ENCODE measurements at places on chromosomes 2 and 18.
A peak's percentile ranks its signal among the peaks of the same experiment; 100 is the strongest.

DNA sequence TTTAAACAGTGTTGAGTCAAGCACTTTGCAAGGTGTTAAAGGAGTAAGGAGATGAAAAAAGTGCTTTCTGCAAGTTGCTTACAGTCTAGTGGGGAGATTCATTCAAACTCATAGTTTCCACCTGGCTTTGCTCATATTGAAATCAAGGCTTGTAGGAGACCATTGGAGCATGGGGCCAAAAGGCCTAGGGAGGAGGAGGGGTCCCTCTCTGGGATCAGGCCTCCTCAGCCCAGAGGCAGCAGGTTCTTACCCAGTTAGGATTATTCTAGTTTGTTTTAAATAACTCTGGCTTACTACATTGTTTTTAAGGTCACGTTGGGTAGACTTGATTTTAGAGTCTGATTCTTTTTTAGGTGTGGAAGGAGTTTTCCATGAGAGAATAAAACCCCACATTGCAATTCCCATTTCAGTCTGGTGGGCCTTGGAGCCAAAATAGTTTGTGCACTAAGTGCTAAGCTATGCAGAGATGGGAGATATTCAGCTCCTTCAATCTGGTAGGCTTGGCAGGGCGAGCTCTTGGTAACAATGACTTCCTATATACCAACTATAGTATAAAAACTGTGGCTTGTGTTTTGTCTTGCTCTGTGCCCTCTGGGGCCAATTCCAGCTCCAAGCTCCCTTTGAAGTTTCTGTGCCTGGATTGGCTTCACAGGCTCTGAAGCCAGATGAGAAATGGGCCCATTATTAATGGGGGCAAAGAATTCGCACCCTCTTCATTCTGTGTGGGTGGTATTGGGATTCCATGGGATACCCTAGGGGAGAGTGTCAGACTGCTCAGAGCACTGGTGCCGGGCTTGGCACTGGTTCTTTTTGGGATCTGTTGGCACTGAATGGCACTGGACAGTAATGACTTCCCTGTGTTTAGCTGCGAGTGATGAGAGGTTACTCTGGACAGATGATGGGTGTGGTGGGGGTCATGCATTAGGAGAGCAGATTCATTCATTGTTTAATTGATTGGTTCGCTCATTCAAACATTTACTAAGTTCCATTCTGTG is 301.1 kb downstream of the MYCN start:
- DNase-seq = no peak

GRCh38 chr2:151260573-151261230 is 961 bp downstream of the RBM43 start:
- no peak for DNase-seq

GRCh38 chr18:44452346-44452745 is 228.3 kb upstream of the SETBP1 start:
- no peak for DNase-seq

DNA sequence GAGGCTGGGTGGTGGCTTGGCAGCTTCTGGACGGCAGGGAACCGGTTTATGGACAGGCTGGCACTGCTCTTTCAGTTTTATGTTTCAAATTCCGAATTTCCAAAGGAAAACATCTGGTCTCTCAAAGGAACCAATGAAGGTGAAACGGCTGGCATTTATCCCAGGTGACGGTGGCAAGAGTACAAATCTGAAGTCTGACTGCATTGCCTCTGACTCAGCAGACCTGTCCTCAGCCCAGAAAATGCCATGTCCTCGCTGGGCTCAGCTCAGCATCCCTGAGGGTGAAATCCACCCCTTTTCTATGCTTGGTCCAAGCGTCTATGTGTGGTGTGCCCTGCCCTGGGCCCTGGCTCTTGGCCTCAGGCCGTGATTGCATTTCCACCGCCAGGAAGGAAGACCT is 38.1 kb downstream of the NAPG start:
- no peak for DNase-seq

GRCh38 chr2:218880102-218880858 is at the start of gene WNT10A:
TSS of gene WNT10A (plus strand) at chr2:218880852. CDS start at chr2:218880996, 144 bp downstream.
- no peak for DNase-seq

DNA sequence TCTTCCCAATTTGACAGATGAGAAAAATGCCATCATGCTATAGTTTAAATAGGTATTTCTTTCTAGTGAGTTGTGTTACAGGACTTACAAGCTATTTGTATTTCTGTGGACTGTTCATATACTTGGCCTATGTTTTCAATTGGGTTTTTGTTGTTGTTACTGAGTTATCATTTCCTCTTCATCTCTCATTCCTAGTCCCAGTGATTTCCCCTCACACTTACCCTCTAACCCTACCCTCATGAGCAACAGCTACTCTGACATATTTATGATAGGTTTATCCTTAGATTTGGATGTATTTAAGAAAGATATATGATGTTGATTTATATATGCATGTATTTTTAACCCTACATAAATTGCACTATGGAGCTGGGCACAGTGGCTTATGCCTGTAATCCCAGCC is 10.9 kb upstream of the PSD4 start:
- DNase-seq = no peak

GRCh38 chr2:113012436-113013335 is 7.4 kb downstream of the IL36A start:
- DNase-seq = no peak

DNA sequence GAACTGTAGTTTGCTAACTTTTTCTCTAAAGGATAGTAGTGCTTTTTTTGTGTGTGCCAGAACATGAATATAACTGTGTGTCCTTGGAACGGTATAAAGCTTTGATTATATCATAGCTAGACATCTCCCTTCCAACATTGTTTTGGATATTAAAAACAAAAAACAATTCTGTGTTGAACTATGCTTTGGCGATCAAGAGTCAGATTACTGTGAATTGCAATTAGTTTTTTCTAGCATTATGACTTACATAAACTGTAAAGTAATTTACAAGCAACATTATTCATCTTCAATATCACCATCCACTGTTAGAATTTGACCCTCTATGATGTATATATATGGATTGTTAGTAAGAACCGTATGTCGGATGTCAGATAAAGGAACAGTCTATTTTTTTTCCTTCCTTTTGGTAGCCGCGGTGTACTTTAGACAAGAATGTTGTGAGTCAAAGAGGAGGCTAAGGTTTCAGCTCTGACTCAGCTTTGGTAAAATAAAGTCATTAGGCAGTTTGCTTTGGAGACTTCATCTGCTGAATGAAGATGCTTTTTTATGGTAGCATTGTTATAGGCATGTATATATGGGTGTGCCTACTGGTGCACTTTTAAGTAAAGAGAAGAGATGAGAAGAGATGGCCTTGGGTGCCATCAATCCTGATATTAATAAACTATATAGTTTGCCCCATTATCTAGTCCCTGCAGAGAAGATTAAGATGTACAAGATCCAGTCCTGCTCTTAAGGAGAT is 76.4 kb downstream of the LTBP1 start:
- no peak for DNase-seq

- no peak for DNase-seq
Measured at GRCh38 chr2:181954538-181954883, 31.1 kb upstream of the PPP1R1C start.

GRCh38 chr18:61797696-61798590 is 94.9 kb downstream of the RNF152 start:
- no peak for DNase-seq

- DNase-seq = no peak
Measured at GRCh38 chr2:233210843-233211547, 40.5 kb upstream of the ATG16L1 start.

- no peak for DNase-seq
Measured at GRCh38 chr18:73923866-73924265, 223.8 kb downstream of the FBXO15 start.

DNA sequence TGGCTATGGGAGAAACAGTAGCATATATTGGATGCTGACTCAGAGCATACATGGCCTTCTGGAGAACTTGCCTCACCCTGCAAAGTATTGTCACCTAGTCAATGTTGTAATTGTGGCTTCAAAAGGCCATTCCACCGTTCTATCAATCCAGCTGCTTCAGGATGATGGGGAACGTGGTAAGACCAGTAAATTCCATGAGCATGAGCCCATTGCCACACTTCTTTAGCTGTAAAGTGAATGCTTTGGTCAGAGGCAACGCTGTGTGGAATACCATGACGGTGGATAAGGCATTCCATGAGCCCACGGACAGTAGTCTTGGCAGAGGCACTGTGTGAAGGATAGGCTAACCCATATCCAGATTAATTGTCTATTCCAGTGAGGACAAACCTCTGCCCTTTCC is 1300.1 kb upstream of the ACVR2A start:
- no peak for DNase-seq

DNA sequence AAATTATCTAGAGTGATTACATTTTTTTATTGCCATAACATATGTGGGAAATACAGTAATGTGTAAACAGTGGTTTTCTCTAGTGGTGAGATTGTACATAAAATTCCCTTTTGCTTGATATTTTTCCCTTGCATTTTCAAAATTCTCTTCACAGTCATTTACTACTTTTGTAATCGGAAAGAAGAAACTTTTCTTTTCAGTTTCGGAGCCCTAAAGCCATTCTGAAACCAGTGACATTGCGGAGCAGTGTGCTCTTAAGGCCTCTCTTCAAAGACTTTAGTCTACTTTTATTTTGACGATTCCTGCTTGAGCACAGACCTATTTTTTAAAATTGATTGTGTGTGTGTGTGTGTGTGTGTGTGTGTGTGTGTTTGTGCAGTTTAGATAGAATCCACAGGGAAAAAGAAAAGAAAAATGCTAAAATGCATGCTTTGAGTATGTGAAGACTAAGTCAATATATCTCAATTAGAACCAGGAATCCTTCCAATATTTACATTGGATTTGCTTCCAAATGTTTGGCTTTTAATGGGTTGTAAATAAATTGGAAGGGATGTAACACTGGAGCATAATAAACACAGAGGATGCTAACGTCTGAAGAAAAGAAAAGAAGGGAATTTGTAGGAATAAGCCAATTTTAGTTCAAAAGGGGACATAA is 357.4 kb downstream of the RND3 start:
- no peak for DNase-seq

GRCh38 chr2:45009928-45010701 is 863 bp upstream of the SIX2 start:
- DNase-seq = peak; percentile 48

- DNase-seq = no peak
Measured at GRCh38 chr2:89851583-89851905, 1160.1 kb downstream of the RPIA start.

GRCh38 chr2:7812231-7812995 is 869.4 kb upstream of the ID2 start:
- no peak for DNase-seq

- DNase-seq = no peak
Measured at GRCh38 chr2:232113821-232114220, 152.3 kb downstream of the DIS3L2 start.

- DNase-seq = no peak
Measured at GRCh38 chr2:112062894-112063293, 7.8 kb downstream of the TMEM87B start.

- no peak for DNase-seq
Measured at GRCh38 chr2:85177031-85177824, 44.0 kb downstream of the TCF7L1 start.

DNA sequence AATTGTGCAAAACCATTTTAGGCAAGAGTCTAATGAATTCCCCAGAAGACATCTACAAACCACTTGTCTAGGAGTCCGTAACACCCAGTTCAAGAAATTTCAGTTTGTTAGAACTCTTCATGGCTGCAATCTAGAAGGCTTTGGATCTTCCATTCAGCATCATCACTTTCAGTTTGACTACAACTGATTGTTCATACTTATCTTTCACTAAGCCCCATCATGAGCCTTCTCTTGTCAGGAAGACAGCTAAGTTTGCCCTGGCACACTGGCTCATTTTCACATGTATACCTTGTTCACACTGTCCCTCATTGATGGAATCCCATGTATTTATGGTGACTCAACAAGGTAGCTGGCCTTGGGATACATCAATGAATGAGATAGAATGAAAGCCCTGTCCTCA is 898.4 kb upstream of the CELF4 start:
- DNase-seq = no peak

DNA sequence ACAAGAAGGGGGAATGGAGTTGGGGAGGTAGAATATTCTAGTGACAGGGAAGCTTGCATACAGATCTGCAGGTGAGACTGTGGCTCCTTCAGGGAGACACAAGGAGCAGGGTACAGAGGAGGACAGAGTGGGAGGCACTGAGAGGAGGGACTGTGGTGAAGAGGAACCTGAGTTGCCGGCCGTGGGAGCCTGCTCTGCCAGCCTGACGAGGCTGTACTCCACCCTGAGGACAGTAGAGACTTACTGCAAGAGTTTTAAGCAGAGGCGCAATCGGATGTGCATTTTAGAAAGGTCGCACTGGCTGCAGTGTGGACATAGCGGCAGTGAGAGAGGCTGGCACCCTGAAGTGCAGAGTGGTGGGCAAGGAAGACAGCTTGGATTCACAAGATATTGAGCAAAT is 185.8 kb downstream of the GFPT1 start:
- DNase-seq = no peak

DNA sequence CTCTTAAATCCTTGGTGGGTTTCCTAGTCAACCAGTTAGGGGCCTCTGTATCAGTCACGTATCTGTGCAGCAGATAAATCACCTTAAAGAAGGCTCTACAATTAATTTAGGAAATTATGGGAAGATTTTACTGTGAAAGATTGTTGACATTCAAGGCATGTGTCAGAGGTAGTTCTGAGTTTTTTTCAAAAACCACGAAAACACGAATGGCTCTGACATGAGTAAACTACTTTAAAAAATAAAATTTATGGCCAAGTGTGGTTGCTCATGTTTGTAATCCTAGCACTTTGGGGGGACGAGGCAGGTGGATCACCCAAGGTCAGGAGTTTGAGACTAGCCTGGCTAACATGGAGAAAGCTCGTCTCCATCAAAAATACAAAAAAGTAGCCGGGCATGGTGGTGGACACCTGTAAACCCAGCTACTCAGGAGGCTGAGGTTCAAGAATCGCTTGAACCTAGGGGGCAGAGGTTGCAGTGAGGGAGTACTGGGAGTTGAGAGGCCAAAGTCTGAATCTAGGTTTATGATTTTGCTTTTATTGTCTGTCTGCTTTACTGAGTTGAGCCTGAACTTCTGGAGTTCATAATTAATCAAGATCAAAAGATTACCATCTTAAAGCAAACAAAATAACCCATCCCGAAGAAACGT is 77.1 kb downstream of the SPRED2 start:
- DNase-seq = no peak

GRCh38 chr18:79629249-79629558 is 50.4 kb upstream of the CTDP1 start:
- DNase-seq = no peak

GRCh38 chr2:102386867-102387541 is 31.4 kb downstream of the IL18R1 start:
- DNase-seq = no peak

DNA sequence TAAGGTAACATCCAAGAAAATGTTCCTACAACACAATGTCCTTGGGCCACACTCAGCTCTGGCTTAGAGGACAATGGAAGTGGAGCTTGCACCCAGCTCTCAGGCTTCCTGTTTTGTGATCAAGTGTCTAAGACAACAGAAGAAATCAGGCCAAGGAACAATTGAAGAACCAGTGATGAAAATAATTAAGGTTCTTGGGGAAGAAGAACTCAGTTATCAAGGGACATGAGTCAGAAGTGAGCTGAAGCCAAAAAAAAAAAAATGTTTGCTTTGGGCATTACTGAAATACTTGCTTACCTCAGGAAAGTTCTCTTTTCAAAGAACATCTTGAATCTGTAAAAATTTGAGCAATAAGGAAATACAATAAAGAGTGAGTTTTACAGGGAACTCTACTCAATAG is 299.0 kb downstream of the FBXO15 start:
- DNase-seq = no peak

GRCh38 chr2:109187711-109188495 is 58.9 kb downstream of the SH3RF3 start:
- DNase-seq = no peak

- no peak for DNase-seq
Measured at GRCh38 chr2:181973171-181973783, 12.4 kb upstream of the PPP1R1C start.
